ENCODE measurements at places on chromosomes 11 and 22. TPM values are rescaled to one million over a fixed set of nuclear protein-coding genes. Genes with fewer than 3 reads are reported as not detected.

GRCh38 chr11:102462610-102463009 is 10.0 kb upstream of the TMEM123 start:
- no peak for DNase-seq

- DNase-seq, result no peak
Measured at GRCh38 chr11:119782006-119782738, 53.2 kb upstream of the NECTIN1 start.

- no peak for DNase-seq
Measured at GRCh38 chr22:48393885-48394284, 1433.8 kb downstream of the BRD1 start.

- DNase-seq, result no peak
Measured at GRCh38 chr11:47912843-47913437, 64.8 kb upstream of the NUP160 start.

FGF3 gene
- total RNA-seq, result not detected
